ENCODE measurements at places on chromosomes 16 and 17.

DNA sequence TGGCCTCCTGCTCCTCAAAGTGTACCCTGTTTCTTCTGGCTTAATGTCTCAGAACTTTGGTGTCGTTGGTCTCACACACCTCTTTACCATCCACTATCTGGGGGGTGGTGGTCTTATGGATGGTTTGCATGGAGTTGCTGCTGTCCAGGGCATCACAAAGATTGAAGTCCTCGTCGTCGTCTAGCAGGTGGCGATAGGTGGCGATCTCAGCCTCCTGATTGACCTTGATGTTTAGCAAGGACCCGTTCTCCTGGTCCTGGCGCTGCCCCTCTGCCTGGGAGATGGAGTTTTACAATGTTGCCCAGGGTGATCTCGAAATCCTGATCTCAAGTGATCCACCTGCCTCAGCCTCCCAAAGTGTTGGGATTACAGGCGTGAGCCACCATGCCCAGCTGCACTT is 31.1 kb upstream of the HELZ start:
- DNase-seq: no peak

DNA sequence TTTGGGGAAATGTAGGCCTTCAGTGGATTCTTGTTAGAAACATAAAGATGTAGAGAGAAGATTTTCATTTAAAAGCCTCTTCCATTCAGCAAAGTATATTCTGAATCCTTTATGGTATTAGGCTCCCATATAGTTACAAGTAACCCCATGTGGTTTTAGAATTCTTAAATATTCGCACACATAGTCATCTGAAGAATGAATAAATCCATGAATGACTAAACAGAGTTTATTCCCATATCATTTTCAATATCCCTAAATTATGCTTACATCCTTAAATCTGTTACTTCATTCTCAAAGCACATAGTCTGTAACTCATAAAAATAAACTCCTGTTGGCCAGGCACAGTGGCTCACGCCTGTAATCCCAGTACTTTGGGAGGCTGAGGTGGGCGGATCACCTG is 962.1 kb downstream of the KCNJ18 start:
- DNase-seq: no peak

DNA sequence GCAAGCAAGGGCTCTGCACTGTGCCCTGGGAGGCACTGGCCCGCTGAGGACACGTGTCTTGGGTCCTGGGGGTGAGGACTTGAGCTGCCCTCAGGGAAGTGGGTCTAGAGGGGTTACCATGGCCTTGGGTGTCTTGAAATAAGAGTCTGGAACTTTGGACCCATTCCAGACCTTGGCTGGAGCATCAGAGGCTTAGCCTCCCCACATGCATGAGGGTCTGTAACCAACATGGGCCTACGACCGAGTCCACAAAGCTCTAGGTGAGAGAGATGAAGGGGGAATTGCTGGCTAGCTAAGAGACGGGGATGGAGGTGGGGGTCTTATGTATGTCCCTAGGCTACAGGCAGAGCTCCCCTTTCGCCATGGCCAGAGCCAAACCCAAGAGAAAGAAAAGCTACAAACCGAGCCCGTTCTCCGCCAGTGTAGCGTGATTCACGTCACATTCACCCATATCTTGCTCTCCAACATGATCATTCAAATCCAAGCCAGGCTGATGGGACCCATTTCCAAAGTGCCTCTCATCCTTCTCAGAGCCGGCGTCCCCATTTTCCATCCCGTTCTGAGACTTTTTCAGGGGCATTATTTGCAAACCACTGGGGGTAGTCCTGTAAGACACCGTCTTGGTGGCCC is 120.1 kb downstream of the CDYL2 start:
- DNase-seq: no peak

DNA sequence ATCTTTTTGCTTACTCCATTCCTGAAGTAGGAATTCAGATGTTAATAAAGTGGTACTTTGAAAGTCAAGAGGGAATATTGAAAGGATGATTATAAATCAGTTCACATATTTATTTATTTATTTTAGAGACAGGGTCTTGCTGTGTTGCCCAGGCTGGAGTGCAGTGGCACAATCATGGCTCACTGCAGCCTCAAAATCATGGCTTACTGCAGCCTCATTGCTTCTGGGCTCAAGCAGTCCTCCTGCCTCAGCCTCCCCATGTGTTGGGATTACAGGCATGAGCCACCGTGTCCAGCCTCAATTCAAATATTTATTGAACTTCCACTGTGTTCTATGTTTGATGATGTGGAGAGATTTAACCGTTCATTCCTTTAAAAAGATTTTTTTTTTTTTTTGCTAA is 6.6 kb downstream of the NDEL1 start:
- DNase-seq: no peak

DNA sequence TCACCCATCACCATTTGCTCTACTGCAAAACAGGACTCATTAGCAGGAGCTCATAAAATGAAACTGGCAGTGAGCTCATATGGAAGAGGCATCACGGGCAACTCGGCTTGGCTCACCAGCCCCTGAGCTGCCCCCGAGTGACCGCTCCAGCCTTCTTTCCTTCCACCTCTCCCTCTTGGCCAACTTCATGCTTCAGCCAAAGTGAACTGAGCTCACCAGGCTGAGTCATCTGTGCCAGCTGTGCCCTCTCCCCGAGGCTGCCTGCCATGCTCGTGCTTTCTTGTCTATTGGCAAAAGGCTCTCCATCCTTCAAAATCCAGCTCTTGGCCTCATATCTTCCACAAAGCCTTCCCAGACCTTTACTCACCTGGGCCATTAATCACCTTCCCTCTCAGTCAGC is 391.4 kb downstream of the WWOX start:
- no peak for DNase-seq

DNA sequence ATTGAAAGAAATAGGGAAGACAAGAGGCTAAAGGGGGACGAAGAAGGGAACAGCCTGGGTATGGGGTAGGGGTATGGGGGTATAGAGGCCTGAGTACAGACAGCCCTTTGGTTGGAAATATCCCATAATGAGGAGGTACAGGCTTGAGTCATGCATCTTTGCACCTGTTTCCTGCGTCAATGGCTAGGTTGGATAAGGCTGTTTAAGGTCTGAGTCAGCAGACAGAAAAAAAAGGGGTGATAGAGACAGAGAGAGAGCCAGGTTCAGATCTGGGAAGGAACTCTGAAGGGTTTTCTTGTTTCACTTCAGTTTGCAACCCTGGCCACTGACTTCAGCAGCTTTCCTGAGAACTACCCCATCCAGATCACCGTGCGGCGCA is 8.5 kb downstream of the FNDC8 start:
- no peak for DNase-seq

DNA sequence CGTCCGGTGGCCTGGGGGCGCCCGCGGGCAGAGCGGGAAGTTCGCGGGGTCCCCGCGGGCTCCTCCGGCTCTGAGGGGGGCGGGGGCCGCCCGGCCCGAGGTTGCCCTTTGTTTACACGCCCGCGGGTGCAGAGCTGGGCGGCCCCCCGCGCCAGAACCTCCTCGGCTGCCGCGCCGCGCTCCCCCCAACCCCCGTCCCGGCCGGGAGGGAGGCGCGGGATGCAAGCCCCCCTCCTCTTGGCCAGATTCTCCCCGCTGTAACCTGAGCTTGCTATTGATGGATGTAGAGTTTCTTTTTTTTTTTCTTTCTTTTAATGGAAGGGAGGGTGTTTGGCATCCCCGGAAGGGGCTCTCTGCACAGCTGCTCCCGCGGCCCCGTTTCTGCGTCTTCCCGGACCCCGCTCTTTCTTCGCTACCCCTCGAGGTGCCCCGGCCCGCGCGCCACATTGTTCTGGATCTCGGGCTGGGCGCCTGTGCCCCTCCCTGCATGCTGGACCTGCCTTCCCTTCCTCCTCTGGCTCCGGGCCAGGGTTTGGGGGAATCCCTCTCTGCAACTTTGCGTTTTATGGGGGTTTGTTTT is 646 bp downstream of the CBX2 start:
- peak; percentile 13 for DNase-seq

- DNase-seq: no peak
Observed at GRCh38 chr16:48335961-48336360, 49.3 kb downstream of the SIAH1 start.

- no peak for DNase-seq
Observed at GRCh38 chr16:69073181-69073702, 32.2 kb upstream of the HAS3 start.

- DNase-seq: no peak
Observed at GRCh38 chr17:13413001-13413400, 188.7 kb downstream of the HS3ST3A1 start.

- DNase-seq: no peak
Observed at GRCh38 chr16:11805556-11805955, 8.5 kb upstream of the ZC3H7A start.

DNA sequence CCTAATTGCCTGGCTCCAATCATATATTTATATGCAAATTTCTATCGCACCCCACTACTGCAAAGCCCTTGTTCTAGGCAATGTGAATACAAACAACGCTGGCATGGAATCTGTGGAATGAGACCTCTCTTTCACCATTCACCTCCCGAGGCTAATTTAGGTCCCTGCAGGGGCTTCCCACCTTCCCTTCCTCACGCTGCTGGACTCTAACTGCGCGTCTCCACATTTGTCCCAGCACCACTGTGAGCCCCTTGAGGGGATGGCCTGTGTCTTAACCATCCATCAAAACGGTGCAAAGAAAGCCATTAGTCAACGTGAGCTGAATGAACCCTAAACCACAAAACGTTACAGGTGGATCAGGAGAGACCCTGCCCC is 1.6 kb downstream of the TMEM114 start:
- no peak for DNase-seq

DNA sequence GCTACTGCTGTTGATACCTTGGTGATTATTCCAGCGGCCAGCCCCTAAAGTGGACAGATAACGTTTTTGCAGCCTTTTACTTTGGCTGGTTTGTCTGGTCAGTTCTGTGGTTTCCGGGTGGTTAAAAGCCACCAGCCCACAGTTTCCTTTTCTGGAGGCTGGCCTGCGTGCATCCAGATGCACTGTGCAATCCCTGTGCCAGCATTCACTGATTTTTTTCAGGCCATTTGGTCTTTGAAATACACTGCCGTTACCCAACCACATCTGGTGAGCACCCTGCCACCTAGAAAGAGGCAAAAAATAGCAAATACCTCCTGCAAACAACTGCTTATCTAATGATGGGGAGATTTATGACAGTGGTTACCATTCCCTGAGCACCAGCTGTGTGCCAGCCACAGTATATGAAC is 797 bp downstream of the NUDT7 start:
- no peak for DNase-seq

DNA sequence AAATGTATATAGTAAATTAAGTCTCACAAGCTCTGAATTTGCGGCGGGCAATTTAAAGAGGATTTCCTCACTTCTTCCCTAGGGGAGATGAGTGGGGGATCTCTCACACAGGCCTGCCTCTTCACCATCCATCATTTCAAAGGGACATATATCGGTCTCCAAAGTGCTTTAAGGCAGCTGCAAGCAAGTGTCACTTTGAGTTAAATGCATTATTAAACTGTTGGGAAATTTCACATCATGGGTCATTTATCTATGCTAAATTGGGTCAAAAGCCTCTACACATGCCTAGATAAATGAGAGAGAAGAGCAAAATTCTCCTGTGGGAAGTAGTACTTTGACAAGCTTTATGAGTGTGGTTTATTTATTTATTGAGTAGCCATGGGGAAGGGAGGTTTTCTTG is 1106.1 kb upstream of the GOT2 start:
- no peak for DNase-seq

DNA sequence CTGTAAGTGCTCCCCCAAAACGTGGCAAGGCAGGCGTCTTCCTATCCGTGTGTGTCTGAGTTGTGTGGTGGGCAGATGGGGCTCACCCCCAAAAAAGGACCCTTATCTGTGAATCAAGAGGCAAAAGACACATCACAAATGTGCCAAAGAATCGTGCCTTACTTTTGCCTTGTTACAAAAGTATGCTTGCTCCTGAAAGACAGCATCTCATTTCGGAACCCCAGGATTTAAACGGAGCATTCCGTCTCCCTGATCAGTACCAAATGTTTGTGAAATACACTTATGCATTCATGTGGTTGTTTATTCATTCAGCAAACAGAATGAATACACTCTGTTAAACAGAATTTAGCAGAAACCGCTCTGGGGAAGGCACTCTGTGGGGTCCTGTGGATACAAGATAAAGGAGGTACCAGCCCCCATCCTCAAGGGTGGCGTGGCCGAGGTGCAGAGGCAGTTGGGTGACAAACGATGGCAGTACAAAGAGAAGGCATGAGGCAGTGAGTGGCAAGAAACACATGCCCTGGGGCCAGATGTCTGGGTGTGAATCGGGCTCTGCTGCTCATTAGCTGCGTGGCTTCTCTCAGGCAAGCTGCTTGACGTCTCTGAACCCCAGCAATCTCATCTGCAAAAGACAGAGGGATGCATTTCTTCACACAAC is 654 bp downstream of the WFDC1 start:
- DNase-seq: no peak

GRCh38 chr17:50659179-50659578 is 24.5 kb downstream of the ABCC3 start:
- DNase-seq: no peak

GRCh38 chr17:67365738-67366192 is 612 bp downstream of the PSMD12 start:
- no peak for DNase-seq

- DNase-seq: peak; percentile 89
Observed at GRCh38 chr17:50866950-50867362, 802 bp upstream of the TOB1 start.

- no peak for DNase-seq
Observed at GRCh38 chr16:8590811-8591210, 500 bp upstream of the TMEM114 start.

GRCh38 chr17:19237389-19238166 is 412 bp downstream of the EPN2 start:
- DNase-seq: no peak

- DNase-seq: no peak
Observed at GRCh38 chr17:45077643-45078042, 16.5 kb downstream of the NMT1 start.

DNA sequence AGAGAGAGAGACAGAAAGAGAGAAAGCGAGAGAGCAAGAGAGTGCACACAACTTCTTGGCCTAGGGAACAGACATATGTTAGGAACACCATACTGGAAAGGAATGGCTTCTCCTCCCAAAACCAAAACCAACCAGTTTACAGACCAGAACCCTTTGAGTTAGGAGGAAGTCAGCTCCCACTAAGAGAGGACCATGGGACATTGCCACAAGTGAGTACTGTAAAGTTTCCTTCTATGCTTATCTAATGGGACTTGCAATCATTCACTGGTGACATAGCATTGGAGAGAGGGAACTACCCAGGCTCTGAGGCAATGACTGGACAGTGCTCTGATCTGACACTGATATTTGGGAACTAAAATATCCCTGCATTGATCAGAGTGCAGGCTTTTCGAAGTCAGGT is 32.4 kb downstream of the TBC1D3B start:
- no peak for DNase-seq

DNA sequence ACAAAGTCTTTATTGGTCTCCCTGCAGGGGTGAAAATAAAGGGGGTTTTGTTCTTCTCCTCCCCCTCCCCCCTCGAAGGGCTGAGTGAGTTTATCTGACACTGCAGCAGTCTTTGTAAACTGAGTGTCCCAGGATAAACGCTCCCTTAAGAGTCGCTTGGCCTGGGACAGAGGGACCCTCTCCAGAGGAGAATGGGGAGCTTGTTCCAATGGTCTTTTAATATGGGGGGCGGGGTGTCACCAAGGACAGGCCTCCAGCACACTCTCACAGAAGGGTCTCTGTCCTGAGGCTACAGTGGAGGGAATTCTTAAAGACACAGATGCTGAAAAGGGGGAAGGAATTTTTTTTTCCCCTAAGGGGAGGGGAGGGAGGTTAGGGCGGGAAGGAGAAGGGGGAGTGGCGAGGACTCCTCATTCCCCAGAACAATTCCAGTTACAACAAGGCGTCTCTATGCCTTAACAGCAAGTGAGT is 455.5 kb downstream of the SOX9 start:
- no peak for DNase-seq

- DNase-seq: no peak
Observed at GRCh38 chr16:1034230-1035065, 38.1 kb upstream of the SSTR5 start.

GRCh38 chr16:26026709-26027450 is 335.1 kb downstream of the HS3ST4 start:
- DNase-seq: no peak

Data from NCI-H774 (cell line).